ENCODE measurements at places on chromosomes 7 and 10. TPM values are rescaled to one million over a fixed set of nuclear protein-coding genes. Genes with fewer than 3 reads are reported as not detected.

Gene GNGT1
- total RNA-seq = not detected

DNA sequence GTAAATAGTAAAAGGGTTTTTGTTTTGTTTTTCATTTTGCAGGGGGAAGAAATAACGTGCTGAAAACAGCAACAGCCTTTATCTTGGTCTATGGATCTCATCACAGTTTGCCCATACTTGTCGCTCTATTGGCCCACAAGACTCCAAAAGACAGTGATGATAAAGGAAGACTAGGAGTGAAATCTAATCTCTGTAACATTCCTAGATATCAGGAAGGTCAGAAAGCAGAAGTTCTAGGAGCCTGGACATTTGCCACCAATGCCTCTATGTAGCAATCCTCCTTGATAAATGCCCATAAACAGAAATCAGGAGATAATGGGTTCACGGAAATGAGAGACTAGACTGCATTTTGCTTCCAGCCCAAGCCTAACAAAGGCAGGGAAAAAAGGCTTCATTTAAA lies 8.9 kb downstream of the CUBN start:
- DNase-seq = no peak

DNA sequence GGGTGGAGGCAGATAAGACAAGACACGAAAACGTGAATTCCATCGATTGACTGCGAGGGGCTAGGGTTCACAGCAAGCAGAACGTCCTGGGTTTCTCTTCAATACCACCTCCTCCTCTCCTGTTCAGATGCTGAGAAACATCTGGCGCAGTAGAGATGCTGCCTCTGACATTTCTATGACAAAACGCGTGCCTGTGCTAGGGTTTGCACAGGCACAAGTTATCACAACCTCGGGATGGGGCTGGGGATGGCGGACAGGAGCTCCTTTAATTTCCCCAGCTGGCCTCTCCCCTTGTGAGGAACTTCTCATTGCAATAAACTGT lies 99.8 kb upstream of the SVIL start:
- no peak for DNase-seq

- no peak for DNase-seq
These were observed 364.6 kb upstream of the PODXL start for GRCh38 chr7:131921016-131921415.

- no peak for DNase-seq
These were observed 43.5 kb downstream of the TMEM270 start for GRCh38 chr7:73904219-73905137.
